ENCODE measurements at places on chromosomes 2 and 18.

DNA sequence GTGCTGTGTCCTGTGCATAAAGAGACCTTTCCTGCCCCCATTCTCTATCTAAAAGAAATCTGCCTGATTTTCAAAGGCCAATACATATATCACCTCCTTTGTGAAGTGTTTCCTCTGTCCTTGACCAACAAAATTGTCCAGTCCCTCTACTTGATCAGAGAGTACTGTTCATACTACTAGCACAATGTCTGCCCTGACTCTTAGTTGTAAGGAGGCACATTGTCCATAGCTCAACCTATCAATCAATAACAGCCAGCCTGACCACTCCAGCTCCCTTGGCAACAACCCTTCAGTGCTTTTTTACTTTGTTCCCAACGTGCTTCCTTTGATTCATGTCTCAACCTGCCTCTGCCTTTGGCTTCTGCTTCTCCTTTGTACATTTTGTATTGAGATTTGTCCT, 398.9 kb downstream of the TRIB2 start:
- DNase-seq, result no peak

- DNase-seq, result no peak
Measured at GRCh38 chr2:64992990-64993389, 3.8 kb downstream of the SLC1A4 start.

DNA sequence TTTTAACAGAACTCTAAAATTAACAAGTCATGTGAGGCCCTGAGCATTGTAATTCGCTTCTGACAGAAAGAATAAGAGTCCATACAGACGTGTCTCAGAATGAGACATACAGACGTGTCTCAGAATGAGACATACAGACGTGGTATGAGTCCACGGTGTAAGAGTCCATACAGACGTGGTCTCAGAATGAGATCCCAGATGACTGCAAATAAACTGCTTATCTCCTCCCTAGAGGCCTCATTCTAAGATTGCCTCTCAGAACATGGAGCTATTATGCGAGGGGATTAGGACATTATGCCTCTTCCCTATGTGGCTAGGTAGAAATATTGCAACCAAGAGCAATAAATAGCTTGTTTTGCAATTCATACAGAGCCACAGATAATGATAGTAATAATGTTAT, 63.9 kb downstream of the NEB start:
- DNase-seq, result no peak

DNA sequence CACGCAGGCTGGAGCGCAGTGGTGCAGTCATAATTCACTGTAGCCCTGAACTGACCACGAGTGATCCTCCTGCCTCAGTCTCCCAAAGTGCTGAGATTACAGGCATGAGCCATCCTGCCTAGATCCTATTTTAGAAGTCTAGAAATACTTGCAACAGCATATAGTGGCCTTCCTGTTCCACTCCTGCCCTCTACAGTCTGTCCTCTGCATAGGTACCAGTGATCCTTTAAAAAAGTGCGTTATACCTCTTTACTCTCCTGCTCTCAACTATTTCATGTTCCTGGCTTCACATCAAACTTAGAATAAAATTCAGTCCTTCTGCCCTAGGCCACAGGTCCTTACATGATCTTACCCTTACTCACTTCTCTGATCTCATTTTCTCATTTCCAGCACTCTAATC, 6.0 kb downstream of the COMMD1 start:
- DNase-seq, result no peak

DNA sequence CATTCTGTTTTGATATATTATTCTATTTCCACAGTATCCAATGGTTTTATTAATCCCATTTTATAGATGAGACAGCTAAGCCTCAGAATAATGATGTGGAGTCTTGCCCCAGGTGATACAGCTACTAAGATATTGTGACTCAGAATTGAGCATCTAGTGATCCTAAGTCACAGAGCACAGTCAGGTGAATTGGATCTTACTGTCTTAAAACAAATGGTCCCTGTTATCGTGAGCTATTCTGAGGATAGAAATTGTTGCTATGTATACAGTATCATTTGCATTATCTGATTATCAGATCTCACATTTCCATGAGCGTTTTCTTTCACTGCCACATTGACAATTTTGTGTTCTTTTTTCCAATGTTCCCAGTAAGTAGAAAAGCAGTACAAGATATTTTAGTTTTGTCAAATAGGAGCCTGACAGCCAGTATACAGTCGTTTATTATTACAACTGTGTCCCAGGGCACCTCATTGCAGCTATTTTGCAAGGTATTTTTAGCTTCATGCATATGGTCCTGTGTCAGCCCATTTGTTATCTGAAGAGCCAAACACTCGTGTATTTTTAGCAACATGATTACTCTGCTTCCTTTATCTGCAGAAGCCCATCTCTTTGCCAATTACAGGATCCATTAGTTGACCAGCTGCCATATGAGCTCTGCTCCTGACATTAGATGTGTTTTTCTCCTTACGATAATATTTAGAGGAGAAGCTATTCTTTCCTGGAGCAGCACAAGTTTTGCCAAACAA, 25.1 kb upstream of the SGPP2 start:
- no peak for DNase-seq

DNA sequence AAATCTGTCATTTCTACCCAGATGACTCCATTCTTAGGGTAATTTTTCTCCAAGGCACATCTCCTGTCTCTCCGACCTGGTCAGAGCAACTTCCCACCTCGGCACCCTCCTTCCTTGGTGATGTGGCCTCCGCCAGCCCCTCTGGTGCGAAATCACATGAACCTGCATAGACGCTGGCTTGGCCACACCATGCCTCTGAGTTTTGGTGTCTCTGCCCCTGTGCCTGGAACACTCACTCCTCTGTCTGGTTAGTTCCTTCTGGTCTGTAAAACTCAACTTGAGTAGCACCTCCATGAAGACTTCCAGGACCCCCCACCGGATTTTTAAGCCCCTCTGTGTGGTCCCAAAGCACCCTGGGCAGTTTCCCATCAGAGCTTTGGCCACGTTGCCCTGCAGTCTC, 83.2 kb upstream of the OTOS start:
- no peak for DNase-seq

DNA sequence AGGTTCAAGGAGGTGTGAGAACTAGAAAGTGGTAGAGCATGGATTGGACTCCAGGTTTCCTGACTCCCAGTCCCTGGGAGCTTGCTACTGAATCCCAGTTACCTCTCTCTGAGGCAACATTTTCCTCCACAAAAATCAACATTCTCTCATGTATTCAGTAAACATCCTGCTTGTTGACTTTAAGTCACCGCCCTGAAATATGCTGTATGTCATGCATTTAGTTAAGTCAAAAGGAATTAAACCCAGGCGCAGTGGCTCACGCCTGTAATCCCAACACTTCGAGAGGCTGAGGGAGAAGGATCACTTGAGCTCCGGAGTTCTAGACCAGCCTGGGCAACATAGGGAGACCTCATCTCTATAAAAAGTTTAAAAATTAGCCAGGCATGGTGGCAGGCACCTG, 3.8 kb downstream of the MATN3 start:
- no peak for DNase-seq

DNA sequence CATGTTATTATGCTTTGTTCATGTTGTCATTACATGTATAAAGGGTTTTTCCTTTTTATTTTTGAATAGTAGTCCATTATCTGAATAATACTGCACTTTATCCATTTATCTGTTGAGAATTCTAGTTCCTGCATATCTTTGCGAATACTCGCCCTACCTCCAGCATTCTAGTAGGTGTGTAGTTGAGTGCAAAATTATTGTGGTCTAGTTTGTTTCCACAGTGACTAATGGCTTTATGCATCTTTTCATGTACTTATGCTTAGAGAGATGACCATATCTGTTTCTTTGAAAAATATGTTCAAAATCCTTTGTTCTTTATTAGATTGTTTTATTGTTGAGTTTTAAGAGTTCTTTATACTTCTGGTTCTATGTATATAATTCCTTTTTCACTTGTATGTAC, 48.8 kb downstream of the EIF5B start:
- DNase-seq, result no peak

DNA sequence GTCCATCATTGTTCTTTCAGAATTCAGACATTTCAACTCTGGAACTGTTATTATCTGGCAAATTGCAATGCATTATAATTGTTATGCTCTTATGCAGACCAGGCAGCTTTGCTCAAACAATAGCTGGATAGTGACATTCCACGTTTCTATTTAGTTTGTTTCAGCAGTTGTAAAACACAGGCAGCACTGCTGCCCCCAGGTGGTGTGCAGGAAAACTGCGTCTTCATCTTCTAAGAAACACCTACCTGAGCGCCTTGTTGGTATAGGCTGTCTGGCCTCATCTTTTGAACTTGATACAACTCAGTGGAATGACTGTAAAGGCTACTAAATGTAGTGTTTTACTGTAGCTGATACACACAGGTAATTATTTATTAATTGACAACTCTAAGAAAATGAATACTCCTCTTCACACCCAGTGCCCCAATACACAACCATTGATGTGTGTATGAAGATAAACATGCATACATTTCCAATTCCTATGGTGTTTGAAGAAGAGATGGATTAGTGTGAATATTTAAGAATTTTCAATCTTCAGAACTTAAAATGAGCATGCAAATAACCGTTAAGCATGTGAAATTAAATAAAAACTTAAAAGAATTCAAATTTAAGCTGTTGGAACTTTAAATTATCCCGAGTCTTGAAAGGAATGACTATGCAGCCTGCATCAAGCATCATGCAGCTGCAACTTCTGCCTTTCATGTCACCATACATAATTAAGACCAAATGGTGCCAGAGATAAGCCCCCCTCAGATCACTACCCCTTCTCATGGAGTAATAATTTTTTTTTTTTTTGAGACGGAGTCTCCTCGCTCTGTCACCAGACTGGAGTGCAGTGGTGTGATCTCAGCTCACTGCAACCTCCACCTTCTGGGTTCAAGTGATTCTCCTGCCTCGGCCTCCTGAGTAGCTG, 85.6 kb downstream of the CD8B2 start:
- DNase-seq, result no peak

GRCh38 chr18:3153107-3153704, 66.6 kb downstream of the MYOM1 start:
- DNase-seq, result no peak

GRCh38 chr2:223997938-223998337, 40.7 kb downstream of the MRPL44 start:
- no peak for DNase-seq

Measured in stimulated activated CD8-positive, alpha-beta memory T cell treated with anti-CD3 and anti-CD28 coated beads, Interleukin-4, amount 100 ng/mL, for 4 hours (primary cell).